ENCODE measurements at places on chromosomes 3 and 15. TPM values are rescaled to one million over a fixed set of nuclear protein-coding genes. Genes with fewer than 3 reads are reported as not detected.

The UNC45A gene
- total RNA-seq, result 52.4 TPM

The ABHD6 gene
- total RNA-seq, result 22.2 TPM

The GPR176 gene
- 12.1 TPM for total RNA-seq

The AGBL1 gene
- total RNA-seq, result not detected

The EFCC1 gene
- 1.8 TPM for total RNA-seq

GRCh38 chr3:196458063-196458462 is 25.8 kb upstream of the UBXN7 start:
- no peak for DNase-seq

GRCh38 chr3:185657211-185657610 is 71.1 kb downstream of the SENP2 start:
- no peak for DNase-seq

GRCh38 chr15:20346082-20346805 is 195.4 kb downstream of the GOLGA6L6 start:
- peak; percentile 20 for DNase-seq

- no peak for DNase-seq
Measured at GRCh38 chr15:28943146-28943545, 57.4 kb downstream of the APBA2 start.

- DNase-seq, result no peak
Measured at GRCh38 chr3:164683489-164683888, 394.8 kb downstream of the SI start.

Data from breast epithelium (tissue), 4 donors.